ENCODE measurements at places on chromosomes 2 and 18. TPM values are rescaled to one million over a fixed set of nuclear protein-coding genes. Genes with fewer than 3 reads are reported as not detected.

GRCh38 chr2:173657996-173658717 lies 303.5 kb downstream of the CDCA7 start:
- no peak for DNase-seq

The TXNDC2 gene
- not detected for total RNA-seq

The DCC gene
- total RNA-seq: not detected

- peak; percentile 38 for DNase-seq
Observed at GRCh38 chr2:239268549-239268948, 132.3 kb downstream of the HDAC4 start.

- no peak for DNase-seq
Observed at GRCh38 chr2:36525245-36525644, 72.7 kb downstream of the FEZ2 start.

- no peak for DNase-seq
Observed at GRCh38 chr2:37284381-37284780, 40.3 kb downstream of the PRKD3 start.

The PSMA8 gene
- total RNA-seq: not detected

- no peak for DNase-seq
Observed at GRCh38 chr2:43475922-43476321, 119.9 kb downstream of the THADA start.

DNA sequence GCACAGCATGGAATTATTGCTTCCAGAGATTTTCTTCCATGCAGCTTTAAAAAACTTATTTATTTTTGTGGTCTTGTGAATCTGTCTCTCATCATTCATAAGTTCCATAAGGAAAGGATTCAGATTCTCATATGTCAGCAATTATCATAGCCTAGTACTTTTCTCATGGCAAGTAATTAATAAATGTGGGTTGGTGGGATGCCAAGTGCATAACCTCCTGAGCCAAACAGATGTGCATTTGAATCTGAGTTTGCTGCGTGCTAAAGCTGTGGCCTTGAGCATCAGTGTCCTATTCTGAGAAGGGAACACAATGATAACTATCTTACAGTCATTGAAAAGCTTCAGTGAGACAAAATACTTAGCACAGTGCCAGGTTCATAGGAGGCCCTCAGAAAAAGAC lies 331.9 kb downstream of the PDE11A start:
- DNase-seq: no peak

- no peak for DNase-seq
Observed at GRCh38 chr2:189312643-189313042, 128.6 kb upstream of the WDR75 start.

The TBC1D8 gene
- 52.3 TPM for total RNA-seq

The DYSF gene
- 82.8 TPM for total RNA-seq

The FLACC1 gene
- total RNA-seq: 12.0 TPM

GRCh38 chr18:31267823-31268481 lies 50.0 kb upstream of the DSG1 start:
- DNase-seq: no peak

The SPR gene
- total RNA-seq: 35.4 TPM

- no peak for DNase-seq
Observed at GRCh38 chr2:159153463-159153862, 133.0 kb downstream of the WDSUB1 start.

Measured in cardiac septum (tissue), 1 donor.